ENCODE measurements at places on chromosomes 2 and 18.

DNA sequence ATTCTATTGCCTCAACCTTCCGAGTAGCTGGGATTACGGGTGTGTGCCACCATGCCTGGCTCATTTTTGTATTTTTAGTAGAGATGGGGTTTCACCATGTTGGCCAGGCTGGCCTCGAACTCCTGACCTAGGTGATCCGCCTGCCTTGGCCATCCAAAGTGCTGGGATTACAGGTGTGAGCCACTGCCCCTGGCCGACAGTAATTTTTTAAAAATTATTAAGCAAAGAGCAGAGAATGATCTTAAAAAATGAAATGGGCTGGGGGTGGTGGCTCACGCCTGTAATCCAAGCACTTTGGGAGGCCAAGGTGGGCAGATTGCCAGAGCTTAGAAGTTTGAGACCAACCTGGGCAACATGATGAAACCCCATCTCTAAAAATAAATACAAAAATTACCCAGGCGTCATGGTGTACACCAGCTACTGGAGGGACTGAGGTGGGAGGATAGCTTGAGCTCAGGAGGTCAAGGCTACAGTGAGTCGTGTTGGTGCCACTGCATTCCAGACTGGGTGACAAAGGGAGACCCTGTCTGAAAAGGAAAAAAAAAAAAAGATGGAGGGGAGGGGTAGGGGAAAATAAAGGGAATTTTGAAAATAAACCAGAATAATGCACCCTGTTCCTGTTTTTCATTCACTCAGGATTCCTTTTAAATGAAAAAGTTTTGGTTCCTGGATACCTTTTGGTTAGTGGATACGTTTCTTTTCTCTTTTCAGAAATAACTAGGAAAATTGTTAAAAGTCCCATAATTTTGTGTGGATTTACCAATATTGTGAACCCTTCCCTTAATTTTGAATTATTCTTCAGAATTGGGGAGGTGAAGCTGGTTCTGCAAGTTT is 33.9 kb downstream of the MAP4K4 start:
- H3K27ac ChIP-seq = no peak overlapping the region
- no peak overlapping the region for H3K4me3 ChIP-seq
- H3K4me1 ChIP-seq = peaks cover 48% of the 10 kb centered on the region

- H3K4me3 ChIP-seq = no peak overlapping the region
- peak; percentile 14 for DNase-seq
- H3K27ac ChIP-seq = no peak overlapping the region
- H3K36me3 ChIP-seq = peaks cover 7% of the 10 kb centered on the region
- no peaks in the 10 kb centered on the region for H3K4me1 ChIP-seq
Measured at GRCh38 chr2:240468303-240469238, 33.1 kb downstream of the GPC1 start.

- no peak overlapping the region for H3K4me3 ChIP-seq
- no peak overlapping the region for H3K27ac ChIP-seq
- no peak for DNase-seq
- H3K36me3 ChIP-seq = peaks cover 13% of the 10 kb centered on the region
- H3K4me1 ChIP-seq = peaks cover 25% of the 10 kb centered on the region
Measured at GRCh38 chr2:38497670-38498037, 105.1 kb downstream of the HNRNPLL start.

GRCh38 chr2:201618744-201619662 is 24.3 kb downstream of the TMEM237 start:
- peak; percentile 39 for DNase-seq
- no peak overlapping the region for H3K27ac ChIP-seq
- H3K36me3 ChIP-seq = no peaks in the 10 kb centered on the region
- H3K27me3 ChIP-seq = peaks cover 4% of the 10 kb centered on the region
- H3K4me1 ChIP-seq = no peaks in the 10 kb centered on the region

- H3K4me1 ChIP-seq = peaks cover 4% of the 10 kb centered on the region
- DNase-seq = no peak
- no peak overlapping the region for H3K4me3 ChIP-seq
- H3K27me3 ChIP-seq = no peaks in the 10 kb centered on the region
- H3K27ac ChIP-seq = no peak overlapping the region
Measured at GRCh38 chr2:227881866-227882517, 10.6 kb downstream of the DAW1 start.

DNA sequence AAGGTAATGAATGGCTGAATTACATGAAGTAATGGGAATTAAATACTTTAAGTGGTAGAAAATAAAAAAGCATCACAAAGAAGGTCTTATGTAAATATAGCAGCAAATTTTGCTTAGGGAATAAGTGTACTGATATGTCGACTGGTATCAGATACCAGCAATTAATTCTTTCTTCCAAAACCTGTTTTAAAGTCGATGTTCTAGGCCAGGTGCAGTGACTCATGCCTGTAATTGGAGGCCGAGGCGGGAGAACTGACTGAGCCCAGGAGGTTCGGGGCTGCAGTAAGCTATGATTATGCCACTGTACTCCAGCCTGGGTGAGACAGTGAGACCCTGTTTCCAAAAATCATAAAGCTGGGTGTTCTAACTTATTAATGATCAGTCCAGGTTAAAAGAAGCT is 30.3 kb downstream of the SP3 start:
- H3K27me3 ChIP-seq = no peaks in the 10 kb centered on the region
- H3K4me1 ChIP-seq = peaks cover 19% of the 10 kb centered on the region
- no peak for DNase-seq
- peak overlapping the region; percentile 48 for H3K27ac ChIP-seq

GRCh38 chr18:63924551-63924950 is 16.8 kb downstream of the SERPINB10 start:
- no peaks in the 10 kb centered on the region for H3K36me3 ChIP-seq
- H3K4me3 ChIP-seq = no peak overlapping the region
- H3K27me3 ChIP-seq = no peaks in the 10 kb centered on the region
- H3K4me1 ChIP-seq = 0 out of 2 replicates have a peak, but pooled peaks cover 5% of the 10 kb centered on the region

DNA sequence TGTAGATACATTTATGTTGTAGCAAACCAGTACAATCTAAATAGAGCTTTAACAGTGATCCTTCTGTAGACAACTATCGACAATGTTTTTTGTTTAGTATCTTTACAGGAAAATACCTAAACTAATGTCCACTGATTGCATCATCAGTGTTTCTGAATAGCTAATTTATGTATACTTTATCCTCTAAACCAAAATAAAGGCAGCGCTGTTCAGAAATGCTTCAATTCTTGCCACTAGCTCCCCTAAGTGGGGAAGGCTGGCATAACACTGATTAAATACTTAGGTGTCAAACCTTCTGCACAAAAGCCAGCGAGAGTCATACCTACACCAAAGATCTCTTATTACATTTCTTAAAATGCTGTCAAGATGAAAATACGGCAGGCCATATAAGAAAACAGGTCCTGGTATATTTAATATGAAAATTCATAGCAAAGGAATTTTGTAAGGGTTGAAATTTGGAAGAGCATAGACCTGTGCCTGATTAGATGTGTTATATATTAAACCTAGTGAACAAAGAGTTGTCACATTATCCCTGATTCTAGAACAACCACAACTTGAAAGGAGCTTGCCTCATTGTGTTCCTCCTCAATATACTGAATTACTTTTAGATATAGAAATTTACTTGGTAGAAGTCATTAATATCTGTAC is 1693.4 kb upstream of the SLC39A10 start:
- H3K27me3 ChIP-seq = no peaks in the 10 kb centered on the region
- H3K4me3 ChIP-seq = no peak overlapping the region
- peak; percentile 20 for DNase-seq

- H3K36me3 ChIP-seq = no peaks in the 10 kb centered on the region
- no peak overlapping the region for H3K27ac ChIP-seq
- DNase-seq = no peak
- H3K27me3 ChIP-seq = peaks cover 2% of the 10 kb centered on the region
Measured at GRCh38 chr2:30134582-30134981, 12.2 kb upstream of the YPEL5 start.

DNA sequence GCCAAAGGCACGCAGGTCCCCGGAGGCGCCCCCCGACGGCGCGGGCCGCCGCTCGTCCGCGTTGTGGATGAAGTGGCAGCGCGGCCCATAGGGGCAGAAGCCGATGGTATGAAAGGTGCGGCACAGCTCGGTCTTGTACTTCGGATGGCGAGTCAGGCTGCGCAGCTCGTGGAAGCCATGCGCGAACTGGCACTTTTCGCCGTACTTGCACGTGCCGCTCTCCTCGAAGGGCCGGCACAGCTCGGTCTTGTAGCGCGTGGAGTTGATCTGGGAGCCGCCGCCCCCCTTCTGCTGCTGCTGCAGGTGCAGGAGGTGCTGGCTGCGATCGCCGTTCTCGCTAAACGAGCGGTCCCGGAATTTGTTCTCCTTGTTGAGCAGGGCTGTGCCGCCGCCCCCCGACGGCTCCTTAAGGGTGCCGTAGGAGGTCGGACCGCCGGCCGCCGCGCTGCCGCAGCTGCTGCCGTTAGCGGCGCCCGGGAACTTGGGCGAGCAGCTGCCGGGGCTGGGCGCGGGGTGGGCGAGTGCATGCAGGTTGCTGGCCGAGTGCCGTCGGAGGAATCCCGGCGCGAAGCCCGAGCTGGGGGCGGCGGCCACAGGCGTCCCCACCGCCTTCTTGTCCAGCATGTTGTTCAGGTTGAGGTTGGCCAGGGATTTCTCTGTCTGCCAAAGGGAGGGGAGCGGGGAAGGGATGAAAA is 1.2 kb downstream of the ZFP36L2 start:
- DNase-seq = peak; percentile 48
- H3K27me3 ChIP-seq = no peaks in the 10 kb centered on the region
- peaks cover 15% of the 10 kb centered on the region for H3K36me3 ChIP-seq
- peak overlapping the region; percentile 82 for H3K4me3 ChIP-seq
- no peak overlapping the region for H3K27ac ChIP-seq
- H3K4me1 ChIP-seq = peaks cover 58% of the 10 kb centered on the region

- peak overlapping the region; percentile 98 for H3K27ac ChIP-seq
- no peak for DNase-seq
- peaks cover 73% of the 10 kb centered on the region for H3K4me1 ChIP-seq
Measured at GRCh38 chr2:215917953-215918620, 95.3 kb downstream of the MREG start.

- no peak for DNase-seq
- H3K4me3 ChIP-seq = no peak overlapping the region
- peaks cover 8% of the 10 kb centered on the region for H3K4me1 ChIP-seq
- H3K27me3 ChIP-seq = no peaks in the 10 kb centered on the region
- no peaks in the 10 kb centered on the region for H3K36me3 ChIP-seq
Measured at GRCh38 chr2:145771525-145771924, 1251.6 kb upstream of the ZEB2 start.

GRCh38 chr18:23311351-23312121 is 141.6 kb upstream of the RIOK3 start:
- H3K4me3 ChIP-seq = no peak overlapping the region
- DNase-seq = no peak
- no peak overlapping the region for H3K27ac ChIP-seq
- H3K27me3 ChIP-seq = peaks cover 10% of the 10 kb centered on the region

GRCh38 chr18:980586-980985 is 75.9 kb downstream of the ADCYAP1 start:
- no peak overlapping the region for H3K27ac ChIP-seq
- peaks cover 19% of the 10 kb centered on the region for H3K4me1 ChIP-seq
- H3K27me3 ChIP-seq = peaks cover 4% of the 10 kb centered on the region
- H3K4me3 ChIP-seq = no peak overlapping the region
- DNase-seq = no peak

GRCh38 chr18:5524660-5525059 is 19.1 kb downstream of the EPB41L3 start:
- no peak overlapping the region for H3K4me3 ChIP-seq
- peaks cover 14% of the 10 kb centered on the region for H3K4me1 ChIP-seq
- no peak overlapping the region for H3K27ac ChIP-seq
- DNase-seq = no peak
- no peaks in the 10 kb centered on the region for H3K27me3 ChIP-seq
- H3K36me3 ChIP-seq = no peaks in the 10 kb centered on the region

- H3K27ac ChIP-seq = no peak overlapping the region
- peaks cover 34% of the 10 kb centered on the region for H3K4me1 ChIP-seq
- peaks cover 8% of the 10 kb centered on the region for H3K36me3 ChIP-seq
- DNase-seq = peak; percentile 30
- H3K4me3 ChIP-seq = peak overlapping the region; percentile 96
- H3K27me3 ChIP-seq = no peaks in the 10 kb centered on the region
Measured at GRCh38 chr18:51196811-51197660, 445 bp downstream of the MEX3C start.

DNA sequence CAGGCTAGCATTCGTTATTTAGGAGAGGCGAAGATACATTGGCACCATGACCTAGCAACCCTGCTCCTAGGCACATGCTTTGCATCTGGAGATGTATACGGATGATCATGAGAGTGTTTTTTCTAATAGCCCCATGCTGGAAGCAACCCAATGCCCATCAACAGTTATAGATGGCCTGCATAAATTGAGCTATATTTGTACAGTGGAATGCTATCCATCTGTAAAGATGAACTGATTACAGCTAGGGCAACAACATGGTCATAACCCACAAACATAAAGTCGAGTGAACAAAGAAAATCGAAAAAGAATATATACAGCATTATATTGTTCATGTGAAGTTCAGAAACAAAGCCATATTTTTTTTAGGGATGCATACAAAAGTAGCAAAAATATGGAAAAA is 20.6 kb upstream of the CHRNA1 start:
- no peaks in the 10 kb centered on the region for H3K27me3 ChIP-seq
- peaks cover 62% of the 10 kb centered on the region for H3K4me1 ChIP-seq

- no peaks in the 10 kb centered on the region for H3K36me3 ChIP-seq
- DNase-seq = no peak
- H3K4me1 ChIP-seq = peaks cover 4% of the 10 kb centered on the region
- H3K27ac ChIP-seq = no peak overlapping the region
- H3K27me3 ChIP-seq = no peaks in the 10 kb centered on the region
Measured at GRCh38 chr18:56709463-56709862, 58.3 kb downstream of the WDR7 start.

GRCh38 chr2:151904807-151905206 is 76.6 kb upstream of the ARL5A start:
- H3K36me3 ChIP-seq = no peaks in the 10 kb centered on the region
- H3K27ac ChIP-seq = no peak overlapping the region
- peaks cover 11% of the 10 kb centered on the region for H3K4me1 ChIP-seq
- no peaks in the 10 kb centered on the region for H3K27me3 ChIP-seq

DNA sequence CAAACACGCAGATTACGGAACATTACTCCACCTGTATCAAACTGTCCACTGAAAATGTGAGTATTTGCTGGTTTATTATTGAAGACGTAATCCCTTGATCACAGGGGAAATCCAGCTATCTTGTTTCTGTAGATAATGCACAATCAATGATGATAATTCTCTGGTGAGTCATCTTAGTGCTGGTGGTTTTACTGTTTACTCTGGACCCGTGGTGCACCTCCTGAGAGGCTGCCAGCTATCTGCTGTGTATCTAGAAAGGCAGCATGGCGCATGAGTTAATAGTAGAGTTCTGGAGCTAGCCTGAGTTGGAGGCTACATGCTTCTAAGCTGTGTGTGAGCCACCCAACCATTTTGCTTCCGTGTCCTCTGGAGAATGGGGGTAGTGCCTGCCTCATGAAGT is 6.5 kb downstream of the NCAPH start:
- no peak overlapping the region for H3K4me3 ChIP-seq
- H3K36me3 ChIP-seq = peaks cover 60% of the 10 kb centered on the region
- H3K27me3 ChIP-seq = no peaks in the 10 kb centered on the region
- DNase-seq = no peak

GRCh38 chr18:25896178-25896780 is 194.1 kb downstream of the SS18 start:
- no peak overlapping the region for H3K27ac ChIP-seq
- DNase-seq = peak; percentile 33
- no peaks in the 10 kb centered on the region for H3K36me3 ChIP-seq
- H3K27me3 ChIP-seq = no peaks in the 10 kb centered on the region

Measured in WTC11 (cell line).